ENCODE measurements at places on chromosomes 4 and X.

GRCh38 chr4:85808864-85809263 is 333.9 kb downstream of the ARHGAP24 start:
- DNase-seq, result no peak

GRCh38 chrX:140149761-140150160 is 184.4 kb upstream of the CXorf66 start:
- no peak for DNase-seq

DNA sequence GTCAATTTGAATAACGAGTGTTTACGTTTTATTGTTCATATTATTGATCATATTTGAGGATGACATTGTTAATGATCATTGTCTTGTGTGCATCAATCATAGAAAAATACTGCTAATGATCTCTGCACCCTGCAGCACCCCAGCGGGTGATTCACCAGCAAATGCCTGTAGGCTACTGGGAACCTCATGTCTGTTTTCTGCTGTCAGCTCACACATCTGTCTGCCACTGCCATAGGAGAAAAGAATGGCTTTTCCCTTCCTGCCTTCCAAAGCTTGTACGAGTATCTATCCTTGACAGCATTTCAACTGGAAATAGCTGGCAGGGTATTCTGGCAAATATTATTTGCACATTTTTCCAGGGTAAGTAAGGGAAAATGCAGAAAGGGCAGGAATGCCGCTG is 272.1 kb upstream of the TRAM1L1 start:
- no peak for DNase-seq

GRCh38 chr4:79977131-79977840 is 95.7 kb downstream of the ANTXR2 start:
- DNase-seq, result no peak

DNA sequence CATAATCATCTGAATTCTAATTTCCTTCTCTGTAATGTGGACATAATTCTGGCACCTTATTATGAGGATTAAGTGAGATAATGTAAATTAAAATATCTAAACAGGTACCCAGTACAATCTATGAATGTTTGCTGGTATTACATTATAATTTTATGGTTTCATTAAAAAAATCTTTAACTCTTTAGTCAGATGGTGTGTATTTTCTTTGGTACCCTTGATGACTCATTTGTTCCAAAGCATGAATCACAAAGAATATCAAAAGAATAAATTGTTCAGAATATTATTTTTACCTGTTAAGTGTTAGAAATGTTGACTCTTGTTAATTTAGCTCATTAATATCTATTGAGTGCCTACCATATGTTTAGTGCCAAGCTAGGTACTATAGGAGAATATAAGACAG is 74.3 kb downstream of the SNX25 start:
- no peak for DNase-seq

- DNase-seq, result no peak
Observed at GRCh38 chrX:136750364-136750763, 30.4 kb downstream of the ARHGEF6 start.

DNA sequence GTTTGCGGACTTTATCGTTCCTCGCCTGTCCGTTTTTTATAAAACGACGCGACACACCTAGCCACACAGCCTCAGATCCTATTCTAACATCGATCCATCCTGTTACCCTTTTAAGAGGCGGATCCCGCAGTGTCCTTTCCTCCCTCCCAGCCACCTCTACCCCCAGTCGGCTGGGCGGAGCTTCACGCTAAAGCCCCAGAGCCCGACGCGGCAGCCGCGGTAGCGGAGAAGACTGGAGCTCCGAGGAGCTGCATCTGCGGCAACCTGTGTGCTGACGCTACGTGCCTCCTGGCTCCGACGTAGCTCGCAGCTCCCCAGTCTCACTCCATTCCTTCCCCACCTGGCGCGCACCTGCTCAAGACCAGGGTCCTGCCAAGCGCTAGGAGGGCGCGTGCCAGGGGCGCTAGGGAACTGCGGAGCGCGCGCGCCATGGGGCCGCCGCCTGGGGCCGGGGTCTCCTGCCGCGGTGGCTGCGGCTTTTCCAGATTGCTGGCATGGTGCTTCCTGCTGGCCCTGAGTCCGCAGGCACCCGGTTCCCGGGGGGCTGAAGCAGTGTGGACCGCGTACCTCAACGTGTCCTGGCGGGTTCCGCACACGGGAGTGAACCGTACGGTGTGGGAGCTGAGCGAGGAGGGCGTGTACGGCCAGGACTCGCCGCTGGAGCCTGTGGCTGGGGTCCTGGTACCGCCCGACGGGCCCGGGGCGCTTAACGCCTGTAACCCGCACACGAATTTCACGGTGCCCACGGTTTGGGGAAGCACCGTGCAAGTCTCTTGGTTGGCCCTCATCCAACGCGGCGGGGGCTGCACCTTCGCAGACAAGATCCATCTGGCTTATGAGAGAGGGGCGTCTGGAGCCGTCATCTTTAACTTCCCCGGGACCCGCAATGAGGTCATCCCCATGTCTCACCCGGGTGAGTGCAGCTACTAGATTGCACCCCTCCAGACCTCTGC is at the start of gene RNF128:
Gene RNF128, plus strand, starts transcription at position 217 of the 953 bp plus-strand sequence. Its CDS starts 213 bp downstream, at position 430.
- DNase-seq, result peak; percentile 23

DNA sequence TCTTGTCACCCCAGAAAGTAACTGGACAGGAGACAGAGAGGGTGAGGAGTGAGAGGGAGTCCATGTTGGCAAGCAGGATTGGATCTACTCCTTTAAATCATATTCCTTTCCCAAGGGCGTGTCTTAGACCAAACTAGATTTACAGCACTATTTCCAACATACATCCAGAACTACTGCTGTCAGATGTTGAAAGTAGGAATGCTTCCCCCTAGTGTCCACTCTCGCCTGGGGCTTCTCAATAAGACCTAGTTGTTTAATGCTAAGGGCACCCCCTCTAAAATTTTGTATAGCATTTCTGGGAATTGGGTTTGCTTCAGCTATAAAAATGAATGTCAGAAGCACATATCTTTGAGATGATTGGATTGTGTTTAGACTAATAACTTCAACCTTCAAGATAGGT is 13.3 kb downstream of the OFD1 start:
- DNase-seq, result no peak

DNA sequence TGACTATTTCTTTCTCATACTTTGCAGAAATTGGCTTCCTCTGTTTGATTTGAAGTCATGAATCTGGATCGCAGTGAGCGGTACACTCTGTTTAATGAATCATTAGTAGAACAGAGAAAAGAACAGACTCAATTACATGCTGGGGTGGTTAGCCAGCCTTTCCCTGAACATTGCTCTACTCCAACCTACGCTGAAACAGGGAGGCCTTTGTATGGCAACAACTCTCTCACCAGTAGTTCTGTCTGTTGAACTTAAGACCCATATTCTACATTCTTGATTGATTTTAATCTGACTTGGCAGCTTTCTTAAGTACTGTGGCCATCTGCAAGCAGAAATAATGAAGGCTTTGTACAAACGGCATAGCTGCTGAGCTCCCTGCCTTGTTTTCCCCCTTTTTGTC is 19.0 kb upstream of the AP1S2 start:
- DNase-seq, result no peak

DNA sequence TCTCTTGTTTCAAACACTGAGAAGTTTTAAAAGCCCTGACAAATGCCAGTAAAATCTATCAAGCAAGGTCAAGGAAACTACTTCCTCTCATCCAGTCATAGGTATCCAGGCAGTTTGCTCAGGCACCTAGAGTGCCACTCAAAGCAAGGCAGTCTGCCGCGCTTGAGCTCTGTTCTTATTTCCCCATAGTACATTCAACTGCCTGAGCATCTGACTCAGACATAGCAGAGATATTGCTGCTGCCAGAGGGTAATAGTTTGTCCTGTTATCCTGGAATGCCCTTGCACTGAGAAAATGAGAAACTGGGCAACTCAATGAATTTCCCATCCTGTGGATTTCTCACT is 16.1 kb upstream of the ATP8A1 start:
- DNase-seq, result no peak

GRCh38 chrX:71253253-71254091 is 468 bp downstream of the ZMYM3 start:
- DNase-seq, result no peak

DNA sequence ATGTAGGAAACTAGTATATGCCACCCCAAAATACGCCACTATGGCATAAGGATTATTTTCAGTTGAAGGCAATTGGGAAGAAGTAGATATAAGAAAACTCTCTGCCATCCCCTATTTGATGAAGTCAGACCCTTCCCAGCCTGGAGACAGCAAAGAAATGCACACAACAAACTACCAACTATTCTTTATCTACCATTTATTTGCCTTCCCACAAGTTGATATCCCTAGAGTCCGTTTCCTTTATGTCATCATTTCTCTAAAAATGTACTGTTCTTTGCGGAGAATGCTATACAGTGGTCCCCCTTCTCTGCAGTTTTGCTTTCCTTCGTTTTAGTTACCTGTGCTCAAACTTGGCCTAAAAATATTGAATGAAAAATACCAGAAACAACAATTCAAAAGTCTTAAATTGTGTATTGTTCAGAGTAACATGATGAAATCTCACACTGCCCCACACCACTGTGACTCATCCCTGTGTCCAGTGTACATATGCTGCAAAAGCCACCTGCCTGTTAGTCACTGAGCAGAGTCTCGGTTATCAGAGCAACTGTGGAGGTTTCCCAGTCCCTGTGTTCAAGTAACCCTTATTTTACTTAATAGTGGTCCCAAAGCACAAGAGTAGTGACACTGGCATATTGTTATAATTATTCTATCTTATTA is 152.3 kb downstream of the WDFY3 start:
- no peak for DNase-seq

DNA sequence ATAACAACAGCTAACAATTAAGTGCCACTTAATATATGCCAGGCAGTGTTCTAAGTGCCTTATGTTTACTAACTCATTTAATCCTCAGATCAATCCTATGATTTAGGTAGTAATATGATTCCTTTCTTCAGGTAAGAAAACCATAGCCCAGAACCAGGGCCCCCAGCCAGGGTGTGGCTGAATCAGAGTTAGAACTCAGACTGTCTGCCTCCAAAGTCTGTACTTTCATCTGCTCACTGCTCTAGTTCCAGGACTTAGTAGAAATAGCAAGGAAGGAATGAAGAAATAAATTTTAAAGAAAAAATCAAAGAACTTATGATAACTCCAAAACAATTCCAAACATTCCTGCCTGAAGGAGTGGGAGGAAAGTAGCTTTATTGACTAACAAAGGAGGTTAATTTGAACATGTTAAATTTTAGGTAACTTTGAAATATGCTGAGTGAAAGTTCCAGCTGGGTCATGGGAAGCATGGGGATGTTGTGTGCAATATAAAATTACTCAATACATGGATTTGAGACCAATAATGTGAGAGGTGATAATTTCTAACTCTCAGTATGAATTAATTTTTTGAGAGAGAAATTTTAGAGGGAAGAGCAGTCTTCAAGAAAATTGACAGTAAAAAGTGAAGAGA is 8.8 kb upstream of the ADH1C start:
- no peak for DNase-seq

GRCh38 chrX:95076449-95076848 is 1402.4 kb downstream of the FAM133A start:
- DNase-seq, result no peak

- DNase-seq, result no peak
Observed at GRCh38 chr4:52423967-52424366, 235.1 kb downstream of the USP46 start.

DNA sequence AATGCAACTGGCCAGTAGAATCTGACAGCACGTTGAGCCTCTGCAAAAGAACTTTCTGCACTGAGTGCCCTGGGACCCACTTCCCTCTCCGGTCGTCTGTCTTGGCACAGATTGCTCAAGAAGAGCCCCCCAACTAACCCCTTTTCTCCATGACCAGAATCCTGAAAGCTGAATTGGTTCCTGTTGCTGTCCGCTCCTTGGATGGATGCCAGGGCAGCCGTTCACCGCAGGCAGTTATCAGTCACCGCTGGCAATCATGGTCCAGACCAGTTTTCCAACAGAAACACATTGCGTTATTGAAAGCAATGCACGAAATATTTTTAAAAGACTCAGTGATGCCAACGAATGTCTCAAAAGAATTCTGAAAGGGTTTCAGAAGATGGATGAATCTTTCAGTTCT is 733.7 kb upstream of the FRG1 start:
- DNase-seq, result no peak

GRCh38 chrX:130539721-130540321 is 138.0 kb downstream of the RBMX2 start:
- DNase-seq, result no peak

- DNase-seq, result no peak
Observed at GRCh38 chr4:10032625-10033024, 11.3 kb upstream of the SLC2A9 start.

- no peak for DNase-seq
Observed at GRCh38 chr4:27398631-27399310, 538.1 kb downstream of the STIM2 start.

DNA sequence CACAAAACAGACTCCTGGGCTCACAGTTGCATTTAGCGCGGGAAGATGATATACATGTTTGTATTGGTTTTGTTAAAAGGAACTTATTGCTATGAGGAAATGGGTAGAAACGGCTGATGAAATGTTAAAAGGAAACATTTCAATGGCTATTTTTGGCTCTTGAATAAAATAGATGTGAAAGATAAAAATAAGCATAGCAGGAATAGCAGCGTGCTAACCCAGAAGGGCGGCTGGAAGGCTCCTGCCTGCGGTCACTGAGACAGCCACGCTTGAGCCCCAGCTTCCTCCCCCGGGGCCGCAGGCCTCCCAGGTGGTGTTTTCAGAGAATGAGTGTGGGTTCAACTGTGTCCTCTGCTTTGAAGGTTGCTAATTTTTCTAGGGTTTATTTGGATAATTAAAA is 35.0 kb upstream of the CLCN4 start:
- no peak for DNase-seq

GRCh38 chrX:44937606-44938005 is 64.6 kb downstream of the KDM6A start:
- no peak for DNase-seq

DNA sequence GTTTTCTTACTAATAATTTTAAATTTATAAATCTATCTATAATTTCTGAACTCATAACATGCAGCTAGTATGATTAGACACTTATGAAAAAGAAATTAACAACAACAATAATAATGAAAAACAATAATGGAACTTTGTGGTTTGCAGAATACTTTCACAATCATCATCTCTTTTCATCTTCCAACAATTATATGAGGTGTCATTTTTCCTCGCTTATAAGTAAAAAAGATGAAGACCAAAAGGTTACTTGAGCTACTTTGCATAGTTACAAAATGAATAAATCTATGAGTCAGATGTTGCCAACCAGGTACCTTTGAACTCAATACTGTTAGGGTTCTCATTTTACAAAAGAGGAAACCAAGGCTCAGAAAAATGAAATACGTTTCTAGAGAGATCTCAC is 98.5 kb upstream of the ELOVL6 start:
- DNase-seq, result no peak

GRCh38 chr4:85658766-85659439 is 184.0 kb downstream of the ARHGAP24 start:
- DNase-seq, result no peak

DNA sequence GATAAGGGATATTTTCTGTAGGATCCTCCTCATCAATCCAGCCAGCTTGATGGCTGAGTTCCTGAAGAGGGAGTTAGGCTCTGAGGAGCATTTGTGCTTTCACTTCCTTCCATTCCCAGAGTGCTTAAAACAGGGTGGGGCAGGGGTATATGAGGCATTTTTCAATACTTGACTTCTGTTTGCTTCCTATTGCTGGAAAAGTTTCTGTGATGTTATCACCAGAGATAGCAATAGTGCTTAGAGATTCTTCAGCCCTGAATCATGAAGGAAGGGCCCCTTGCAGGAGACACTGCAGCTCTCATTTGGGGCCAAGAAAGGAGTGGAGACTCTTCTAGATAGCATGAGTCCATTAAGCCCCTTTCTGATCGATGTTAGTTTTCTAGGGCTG is 166.7 kb upstream of the RPS6KA3 start:
- no peak for DNase-seq

All from iPS DF 19.7 (cell line).